DMS153 (cell line): ENCODE measurements at places on chromosomes 2 and 18.

DNA sequence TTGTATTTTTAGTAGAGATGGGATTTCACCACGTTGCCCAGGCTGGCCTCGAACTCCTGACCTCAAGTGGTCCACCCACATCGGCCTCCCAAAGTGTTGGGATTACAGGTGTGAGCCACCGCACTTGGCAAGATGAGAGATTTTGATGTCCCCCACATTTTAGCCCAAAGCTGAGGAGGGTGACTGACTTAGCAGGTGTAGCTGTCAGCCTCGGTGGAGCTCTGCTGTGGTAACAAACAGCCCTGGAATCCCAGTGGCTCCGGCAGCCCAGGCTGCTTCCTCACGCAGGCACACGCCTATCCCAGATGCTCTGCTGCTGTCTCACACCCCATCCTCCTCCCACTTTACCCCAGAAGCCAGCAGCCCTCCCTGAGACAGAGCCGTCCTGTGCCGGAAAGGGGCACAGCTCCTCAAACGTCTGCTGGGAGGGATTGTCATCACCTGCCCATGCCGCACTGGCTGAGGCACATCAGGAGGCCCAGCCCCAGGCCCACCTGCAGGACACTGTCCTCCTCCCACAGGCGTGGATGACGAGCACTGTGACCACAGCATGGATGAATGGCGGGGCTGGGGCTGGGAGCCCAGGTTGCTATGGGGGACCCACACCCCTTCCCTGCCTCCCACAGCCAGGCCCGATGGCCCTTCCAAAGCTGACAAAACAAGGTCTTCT lies 10.6 kb upstream of the BOK start:
- no peak for DNase-seq

DNA sequence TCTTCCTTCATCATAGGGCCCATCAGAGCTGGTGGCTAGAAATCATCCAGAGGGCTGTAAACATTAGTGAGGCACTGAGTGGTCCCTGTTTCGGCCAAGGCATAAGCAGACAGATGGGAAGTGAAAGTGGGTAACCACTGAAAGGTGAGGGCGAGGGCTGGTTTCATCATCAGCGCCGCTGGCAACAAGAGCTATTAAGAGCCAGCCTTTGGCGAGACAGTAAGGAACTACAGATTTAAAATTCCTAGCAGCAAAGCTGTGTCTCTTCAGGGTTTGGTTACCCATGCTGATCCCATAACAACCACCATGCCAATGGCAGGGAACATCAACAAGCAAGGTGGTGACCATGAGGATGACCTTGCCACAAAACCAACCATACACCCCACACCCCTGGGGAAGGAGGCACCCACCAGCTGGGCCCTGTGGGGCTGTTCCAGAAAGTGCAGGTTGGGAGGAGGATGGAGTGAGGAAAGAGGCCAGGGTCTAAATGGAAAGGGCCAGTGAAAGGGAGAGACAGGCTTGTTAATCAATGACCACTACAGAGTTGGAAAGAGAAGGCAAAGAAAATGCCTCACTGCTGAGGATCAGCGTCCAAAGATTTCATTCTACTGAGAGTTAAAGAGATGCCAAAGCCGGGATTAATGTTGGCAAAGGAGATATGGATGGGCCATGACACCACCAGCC lies 9.0 kb upstream of the SLC20A1 start:
- no peak for DNase-seq

DNA sequence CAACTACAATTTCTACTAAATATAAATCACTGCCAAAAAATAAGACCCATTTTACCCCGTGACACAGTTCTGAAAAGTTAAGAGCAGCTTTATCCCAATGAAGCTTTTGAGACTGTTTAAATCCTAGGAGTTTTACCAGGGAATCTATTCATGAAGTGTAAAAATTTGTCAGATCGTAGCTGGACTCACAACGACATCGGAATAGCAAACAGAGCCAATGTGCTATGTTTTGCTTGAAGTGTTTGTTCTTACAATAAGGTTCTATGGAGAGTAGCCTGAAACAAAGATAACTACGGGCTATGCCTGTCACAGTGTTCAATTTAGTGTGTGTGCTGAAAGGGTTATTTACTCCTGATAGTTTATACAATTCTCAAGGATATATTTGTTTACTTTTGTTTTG lies 78.5 kb upstream of the L3MBTL4 start:
- DNase-seq = no peak

DNA sequence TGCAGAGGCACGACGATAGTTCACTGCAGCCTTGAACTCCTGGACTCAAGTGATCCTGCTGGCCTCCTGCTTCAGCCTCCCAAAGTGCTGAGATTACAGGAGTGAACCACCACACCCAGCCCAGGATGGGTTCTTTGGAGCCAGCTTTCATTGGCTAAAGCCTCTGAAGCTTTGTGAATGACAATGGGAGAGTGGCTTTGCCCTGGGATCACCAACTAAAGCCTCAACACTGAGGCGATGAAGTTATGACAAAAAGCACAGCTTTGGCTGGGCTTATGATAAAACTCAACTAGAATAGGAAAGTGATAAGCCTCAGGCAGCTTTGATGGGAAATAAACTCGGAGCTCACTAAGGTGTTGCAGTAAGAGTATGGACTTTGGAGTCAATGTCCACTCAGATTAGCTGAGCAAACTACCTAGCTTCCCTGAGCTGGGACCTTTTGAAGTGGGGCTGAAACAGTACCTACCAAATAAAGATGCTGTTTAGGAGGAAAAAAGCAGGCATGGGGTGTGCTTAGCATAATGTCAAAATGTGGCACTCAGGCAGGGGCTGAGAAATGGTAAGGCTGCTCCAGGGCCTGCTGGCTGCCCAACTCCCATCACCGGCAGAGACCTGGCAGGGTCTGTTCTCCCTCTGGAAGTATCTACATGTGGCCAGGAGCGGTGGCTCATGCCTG lies 4.3 kb downstream of the TMEM127 start:
- DNase-seq = no peak

DNA sequence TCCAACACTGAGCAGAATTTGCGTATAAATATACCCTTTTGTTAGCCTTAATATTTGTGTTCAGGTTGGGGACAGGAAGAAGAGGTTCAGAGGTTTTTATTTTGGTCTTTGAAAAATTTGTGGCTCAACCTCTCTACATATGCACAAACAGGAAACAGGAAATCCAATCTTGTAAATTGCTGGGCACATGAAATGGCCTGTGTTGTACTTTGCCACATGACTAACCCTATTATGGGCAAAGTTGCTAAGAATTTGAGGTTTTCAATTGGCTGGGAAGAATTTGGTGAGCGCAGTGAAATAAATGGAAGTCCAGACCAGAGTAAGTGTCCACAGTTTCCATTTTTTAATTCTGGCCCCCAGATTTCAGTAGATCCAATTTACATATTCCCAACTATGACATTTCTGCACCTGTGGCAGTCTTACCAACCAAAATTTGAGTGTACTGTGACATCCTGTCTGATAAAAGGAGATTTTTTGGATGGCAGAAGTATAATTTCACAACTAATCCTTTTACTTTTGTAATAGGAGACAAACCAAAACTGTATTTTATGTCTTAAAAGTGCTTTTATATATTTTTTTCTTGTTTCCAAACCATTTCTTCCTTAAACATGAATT lies 63.6 kb downstream of the COX7A2L start:
- no peak for DNase-seq

GRCh38 chr18:50619861-50620275 lies 60.0 kb downstream of the MAPK4 start:
- DNase-seq = no peak

GRCh38 chr2:105781274-105781978 lies 36.7 kb downstream of the NCK2 start:
- no peak for DNase-seq

DNA sequence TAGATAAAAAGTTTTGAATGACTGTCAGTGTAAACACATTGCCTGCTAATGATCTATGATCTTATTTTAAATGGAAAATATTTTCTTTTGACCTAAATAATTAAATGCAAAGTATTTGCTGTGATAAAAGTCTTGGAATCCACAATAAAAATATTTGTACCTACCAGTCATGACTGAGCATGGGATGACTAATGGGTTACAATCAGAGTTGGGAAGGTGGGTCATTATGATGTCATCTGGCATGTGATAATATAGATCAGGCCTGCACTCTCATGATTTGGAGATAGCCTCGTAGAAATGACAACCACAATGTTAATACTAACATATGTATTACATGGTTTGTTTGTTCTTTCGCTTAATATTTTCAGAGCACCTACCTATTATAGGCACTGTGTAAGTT lies 848.8 kb upstream of the KLHL29 start:
- DNase-seq = no peak

GRCh38 chr18:10750191-10751035 lies 224.6 kb downstream of the NAPG start:
- no peak for DNase-seq

GRCh38 chr18:62766266-62766665 lies 50.9 kb downstream of the PHLPP1 start:
- no peak for DNase-seq

DNA sequence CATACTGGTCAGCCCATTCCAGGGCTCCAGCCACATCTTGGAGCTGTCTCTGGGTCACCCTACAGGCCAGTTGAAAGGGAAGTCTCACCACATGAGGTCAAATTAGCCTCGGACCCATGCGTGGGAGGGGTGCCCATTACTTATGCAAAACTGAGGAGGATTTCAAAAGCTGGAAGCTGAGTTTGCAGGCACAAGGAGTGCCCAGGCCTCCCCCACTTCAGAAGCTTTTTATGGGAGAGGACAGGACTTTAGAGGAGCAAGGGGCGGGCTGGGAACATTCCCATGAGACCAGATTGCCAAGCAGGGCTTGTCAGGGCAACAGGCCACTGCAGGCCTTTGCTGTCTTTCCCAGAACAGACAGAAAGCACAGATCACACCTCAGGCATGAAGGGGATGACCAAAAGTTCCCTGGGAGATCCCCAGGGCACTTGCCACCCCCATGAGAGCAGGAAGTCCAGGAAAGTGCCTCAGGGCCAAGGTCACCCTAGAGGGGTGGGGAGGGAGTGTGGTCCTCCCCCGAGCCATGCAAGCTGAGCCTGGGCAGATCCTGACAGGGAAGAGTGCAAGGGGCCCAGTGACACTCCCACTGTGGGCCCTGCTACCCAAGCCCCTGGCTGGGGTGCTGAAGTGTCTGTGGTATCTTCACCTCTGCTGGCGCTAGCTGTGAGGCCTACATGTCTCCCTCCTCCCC lies 267.7 kb downstream of the BCL11A start:
- no peak for DNase-seq

DNA sequence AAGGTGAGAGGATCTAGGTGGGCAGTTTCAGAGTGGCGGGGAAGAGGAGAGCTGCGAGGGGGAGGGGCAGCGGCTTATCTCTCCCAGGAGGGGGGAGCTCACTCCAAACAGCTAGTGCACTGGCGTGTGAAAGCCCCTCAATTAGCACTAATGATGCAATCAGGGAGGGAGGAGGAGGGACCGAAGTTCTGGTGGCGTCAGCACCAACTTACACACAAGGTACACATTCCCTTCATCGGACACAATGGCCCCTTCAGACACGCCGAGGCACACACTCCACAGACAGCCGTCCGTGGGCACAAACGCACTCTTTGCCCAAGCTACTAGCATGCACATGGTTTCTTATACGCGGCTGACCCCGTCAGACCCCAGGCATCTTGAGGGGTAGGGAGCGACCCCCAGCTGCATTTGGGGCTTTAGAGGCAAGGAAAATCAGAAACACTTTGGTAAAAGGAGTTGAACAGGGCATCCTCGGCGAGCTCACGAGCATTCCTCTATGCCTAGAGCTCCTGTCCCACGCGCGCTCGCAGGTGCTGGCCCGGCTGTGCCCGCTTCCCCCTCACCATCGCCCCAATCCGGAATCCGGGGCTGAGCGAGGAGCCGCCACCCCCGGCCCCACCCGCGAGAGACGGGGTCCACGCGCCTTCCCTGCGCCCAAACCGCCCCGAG lies 868 bp upstream of the PKDCC start:
- no peak for DNase-seq

DNA sequence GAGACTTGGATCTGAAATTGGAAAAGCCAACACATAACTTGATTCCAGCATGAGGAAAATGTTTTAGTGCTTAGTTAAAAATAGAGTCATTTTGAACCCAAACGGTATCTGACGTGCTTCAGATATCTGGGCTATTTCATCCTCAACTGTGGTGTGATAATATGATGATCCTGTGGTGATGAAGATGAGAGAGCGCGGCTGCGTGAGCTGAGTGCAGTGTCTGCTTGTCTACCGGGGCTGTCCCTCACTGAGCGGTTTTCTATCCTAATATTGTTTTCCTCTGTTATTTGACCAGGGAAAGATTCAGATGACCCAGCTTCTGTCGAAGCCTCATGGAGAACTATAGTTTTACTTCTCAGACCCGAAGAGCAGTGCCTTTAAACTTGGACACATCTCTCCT lies 5.8 kb downstream of the TWIST2 start:
- no peak for DNase-seq

DNA sequence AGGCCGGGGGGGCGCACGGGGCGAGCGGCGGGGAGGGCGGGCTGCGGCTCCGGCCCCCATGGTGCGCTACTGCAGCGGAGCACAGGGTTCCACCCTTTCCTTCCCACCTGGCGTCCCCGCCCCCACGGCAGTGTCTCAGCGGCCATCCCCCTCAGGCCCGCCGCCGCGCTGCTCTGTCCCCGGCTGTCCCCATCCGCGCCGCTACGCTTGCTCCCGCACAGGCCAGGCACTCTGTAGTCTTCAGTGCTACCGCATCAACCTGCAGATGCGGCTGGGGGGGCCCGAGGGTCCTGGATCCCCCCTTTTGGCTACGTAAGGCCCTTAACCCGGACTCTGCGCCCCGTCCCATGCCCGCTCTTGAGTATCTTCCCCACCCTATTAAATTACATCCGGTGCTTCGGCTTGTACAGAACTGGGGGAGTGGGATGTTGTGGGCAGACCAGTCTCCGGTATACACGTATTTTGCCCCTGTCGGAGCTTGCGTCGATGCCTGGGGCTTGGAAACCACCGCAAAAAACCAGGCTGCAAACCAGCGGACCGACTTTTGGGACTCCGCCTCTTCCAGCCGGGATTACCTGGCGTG lies 598 bp upstream of the WBP1 start:
- peak; percentile 48 for DNase-seq

DNA sequence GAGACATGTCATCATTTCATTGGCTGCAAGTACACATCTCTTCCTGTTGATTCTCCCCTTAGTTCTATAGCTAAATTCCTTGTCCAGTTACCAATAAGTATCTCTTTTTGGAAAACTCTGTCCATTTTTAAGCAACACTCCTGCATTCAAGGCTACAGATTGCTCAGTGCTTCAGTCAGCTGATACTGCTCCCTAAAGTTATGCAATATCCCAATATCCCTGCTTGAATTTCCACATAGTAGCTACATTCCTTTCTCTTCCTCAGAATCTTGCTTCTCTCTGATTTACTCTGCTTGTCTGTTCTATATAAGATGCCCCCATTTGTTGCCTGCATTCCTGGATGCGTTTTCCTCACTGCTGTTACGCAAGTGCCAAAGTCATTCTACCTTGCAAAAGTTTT lies 109.8 kb downstream of the PARD3B start:
- no peak for DNase-seq

GRCh38 chr2:135985826-135986393 lies 484 bp upstream of the DARS1 start:
- no peak for DNase-seq

GRCh38 chr2:120908314-120908975 lies 172.8 kb downstream of the GLI2 start:
- no peak for DNase-seq

GRCh38 chr2:144320491-144320890 lies 199.4 kb downstream of the ZEB2 start:
- no peak for DNase-seq

- no peak for DNase-seq
Measured at GRCh38 chr2:187873132-187873531, 318.9 kb upstream of the TFPI start.

GRCh38 chr2:207719008-207719407 lies 7.6 kb downstream of the CCNYL1 start:
- no peak for DNase-seq
